GM13976 (cell line): ENCODE measurements at places on chromosomes 7 and 10.

GRCh38 chr7:77867537-77867865, 68.9 kb downstream of the PHTF2 start:
- DNase-seq = no peak

- DNase-seq = no peak
These were observed 12.2 kb upstream of the ADD3 start for GRCh38 chr10:109995595-109995994.

GRCh38 chr10:110175406-110175805, 32.0 kb upstream of the MXI1 start:
- no peak for DNase-seq

- no peak for DNase-seq
These were observed 174.5 kb upstream of the ZMIZ1 start for GRCh38 chr10:78894089-78894840.

DNA sequence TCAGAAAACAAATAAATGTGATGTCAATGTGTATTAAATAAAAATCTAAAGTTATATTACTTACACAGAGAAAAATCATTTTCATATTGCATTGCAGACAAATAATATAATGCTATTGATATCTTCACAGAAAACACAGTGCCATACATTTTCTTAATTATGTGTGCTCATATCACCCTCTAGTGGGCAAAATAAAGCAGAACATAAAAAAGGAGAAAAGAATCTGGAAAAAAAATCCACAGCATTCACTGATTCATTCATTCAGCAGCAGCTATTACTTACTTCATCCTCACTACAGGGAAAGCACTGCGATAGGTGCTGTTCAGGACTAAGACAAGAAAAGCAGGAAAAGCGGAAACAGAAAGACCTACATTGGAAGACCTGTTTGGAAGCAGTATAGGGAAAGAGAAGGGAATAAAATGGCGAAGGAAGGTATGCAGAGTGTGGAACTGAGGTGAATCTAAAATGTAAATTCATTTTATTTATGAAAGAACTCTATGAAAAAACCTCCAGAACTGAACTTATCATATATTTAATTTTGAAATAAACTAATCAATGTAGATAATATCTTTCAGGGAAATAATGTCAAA, 73.2 kb downstream of the POT1 start:
- DNase-seq = peak; percentile 12

DNA sequence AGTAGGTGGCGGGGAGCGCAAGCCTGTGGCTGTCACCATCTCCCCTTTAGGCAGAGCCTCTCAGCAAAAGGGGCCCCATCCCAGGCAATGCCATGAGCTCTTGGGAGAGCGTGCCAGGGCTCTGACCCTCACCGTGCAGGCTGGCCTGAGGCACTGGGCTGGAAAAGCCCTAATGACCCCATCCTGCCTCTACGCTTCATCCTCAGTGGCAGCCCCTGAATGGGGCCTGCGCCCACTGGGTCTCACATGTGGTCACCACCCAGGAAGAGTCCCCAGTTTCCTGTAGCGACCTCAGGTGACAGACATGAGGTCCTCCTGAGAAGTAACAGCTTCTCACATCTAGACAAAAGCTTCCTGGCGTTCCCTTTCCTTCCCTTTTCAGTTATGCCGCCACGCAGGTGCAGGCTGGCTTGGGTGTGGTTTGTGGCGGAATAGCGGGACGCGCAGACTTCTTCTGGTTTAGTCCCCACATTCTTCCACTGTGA, 59.2 kb downstream of the CLEC2L start:
- DNase-seq = no peak

DNA sequence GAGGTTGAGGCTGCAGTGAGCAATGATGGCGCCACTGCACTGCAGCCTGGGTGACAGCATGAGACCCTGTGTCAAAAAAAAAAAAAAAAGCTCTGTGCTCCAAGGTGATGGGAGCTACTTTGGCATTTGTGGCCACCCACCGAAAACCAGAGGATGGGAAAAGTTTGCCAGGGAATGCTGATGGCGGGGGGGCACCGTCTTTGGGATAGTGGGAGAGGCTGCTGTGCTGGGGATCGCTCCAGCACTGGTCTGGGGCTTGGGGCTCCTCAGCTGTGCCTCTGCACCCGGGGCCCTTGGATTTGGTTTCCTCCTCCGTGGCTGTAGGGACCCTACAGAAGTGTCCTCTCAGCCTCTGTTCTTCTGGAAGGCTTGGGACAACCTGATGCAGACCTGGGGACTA, 11.7 kb upstream of the RAMP3 start:
- DNase-seq = no peak

- DNase-seq = no peak
These were observed 3.6 kb upstream of the GIMAP7 start for GRCh38 chr7:150511048-150511447.

GRCh38 chr10:84214612-84215235, 10.6 kb downstream of the LRIT2 start:
- peak; percentile 74 for DNase-seq

- DNase-seq = no peak
These were observed 43.2 kb downstream of the PCLO start for GRCh38 chr7:83119494-83119893.

GRCh38 chr10:129602938-129603535, 136.0 kb downstream of the MGMT start:
- no peak for DNase-seq

DNA sequence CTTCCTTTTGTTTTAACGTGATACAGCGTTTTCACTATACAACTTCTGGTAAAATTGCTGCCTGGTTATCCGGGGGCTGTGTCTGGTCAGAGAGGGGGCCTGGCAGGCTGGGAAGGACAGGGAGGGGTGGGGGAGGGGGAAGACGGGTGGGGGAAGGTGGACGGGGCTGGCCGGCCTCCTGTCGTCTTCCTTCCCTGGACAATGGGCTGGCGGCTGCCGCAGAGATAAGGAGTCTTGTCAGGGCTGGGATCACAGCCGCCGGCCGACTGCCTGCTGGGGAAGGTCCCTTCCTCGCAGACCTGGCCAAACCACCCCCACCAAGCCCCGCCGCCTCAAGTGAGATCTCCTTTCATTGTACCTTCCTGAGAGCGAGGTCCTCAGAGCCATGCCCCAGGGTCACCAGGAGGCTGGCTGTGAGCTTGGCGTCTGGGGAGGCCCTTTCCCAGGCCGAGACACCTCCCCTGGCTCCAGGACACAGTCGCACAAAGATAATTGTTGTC, 151.2 kb upstream of the TNRC18 start:
- no peak for DNase-seq

DNA sequence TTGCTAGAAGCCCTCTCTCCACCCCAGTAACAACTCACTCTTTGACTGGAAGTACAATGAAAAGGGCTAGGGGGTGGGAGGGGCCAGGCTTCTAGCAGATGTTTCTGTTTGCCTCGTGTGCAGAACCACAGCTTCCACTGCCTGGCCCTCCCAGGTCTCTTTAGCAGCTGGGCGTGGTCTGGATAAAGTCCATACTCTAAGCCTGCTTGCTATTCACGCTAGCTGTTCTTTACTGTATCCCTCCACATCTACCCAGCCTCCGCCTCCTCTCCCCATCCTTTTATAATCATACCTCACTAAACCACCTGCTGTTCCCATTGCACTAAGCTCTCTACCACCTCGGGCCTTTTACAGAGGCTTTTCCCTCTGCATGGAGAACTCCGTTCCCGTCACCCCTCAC, 288.8 kb downstream of the CAMK1D start:
- no peak for DNase-seq

- DNase-seq = no peak
These were observed 219.0 kb downstream of the DIP2C start for GRCh38 chr10:470339-471003.

DNA sequence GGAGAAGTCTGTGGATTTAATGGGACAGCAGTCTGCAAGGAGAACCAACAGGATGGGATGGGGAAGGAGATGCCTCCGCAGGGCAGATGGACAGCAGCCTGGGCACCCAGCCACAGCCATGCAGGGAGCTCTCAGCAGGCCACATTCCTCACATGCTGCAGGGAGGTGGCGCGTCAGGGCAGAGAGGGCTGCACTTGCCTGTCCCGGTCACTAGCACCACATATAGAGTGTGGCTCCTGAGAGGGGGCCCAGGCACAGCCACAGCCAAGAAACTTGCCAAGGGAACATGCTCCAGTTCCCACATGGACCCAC, 86.8 kb upstream of the ZMIZ1 start:
- DNase-seq = no peak

DNA sequence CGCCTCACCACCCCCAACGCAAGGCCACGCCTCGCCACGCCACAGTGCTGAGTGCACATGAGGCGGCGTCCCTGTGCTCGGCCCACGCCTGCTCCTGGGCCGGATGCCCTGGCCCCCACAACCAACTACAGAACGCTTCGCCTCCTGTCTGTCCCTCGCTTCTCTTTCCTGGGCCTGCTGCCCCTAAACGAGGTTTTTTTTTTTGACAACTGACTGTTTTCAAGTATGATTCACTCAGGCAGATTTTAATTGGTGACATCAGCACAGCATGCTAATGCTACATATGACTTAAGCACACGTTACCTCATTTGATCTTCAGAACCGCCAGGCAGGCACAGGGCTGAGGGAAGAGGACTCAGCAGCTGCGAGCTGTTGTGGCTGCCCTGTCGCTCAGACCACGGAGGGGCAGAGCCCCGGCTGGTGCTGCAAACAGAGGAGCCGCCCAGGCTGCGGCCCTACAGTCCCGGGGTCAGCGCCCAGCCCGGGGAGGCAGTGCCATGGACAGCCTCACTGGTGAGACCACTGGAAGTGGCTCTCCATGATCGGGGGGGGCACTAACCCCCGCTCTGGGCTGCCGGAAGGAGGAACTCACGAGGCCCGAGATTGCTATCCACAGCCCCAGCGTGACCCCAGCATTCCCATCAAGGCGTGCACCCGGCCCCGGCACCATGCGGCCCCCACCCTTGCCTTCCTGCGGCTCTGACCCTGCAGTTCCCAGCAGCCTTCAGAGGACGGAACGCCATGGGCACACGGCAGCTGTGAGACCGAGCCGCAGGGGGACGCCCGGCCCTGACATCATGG, 212.8 kb downstream of the MAD1L1 start:
- DNase-seq = peak; percentile 86
